B cell (primary cell): ENCODE measurements at places on chromosomes 3 and 15. TPM values are rescaled to one million over a fixed set of nuclear protein-coding genes. Genes with fewer than 3 reads are reported as not detected.

RHCG gene
- total RNA-seq: not detected in 2 replicates

CLDN1 gene
- not detected in 2 replicates for total RNA-seq

GRCh38 chr3:106296062-106296461 is 427.2 kb upstream of the CBLB start:
- no peak for DNase-seq

GRCh38 chr3:128348805-128349531 is 117.7 kb downstream of the DNAJB8 start:
- no peak for DNase-seq

BRK1 gene
- 82.8 and 86.3 TPM in 2 replicates for total RNA-seq
